ENCODE measurements at places on chromosomes 7 and 10. TPM values are rescaled to one million over a fixed set of nuclear protein-coding genes. Genes with fewer than 3 reads are reported as not detected.

SPDYE6 gene
- not detected for total RNA-seq

DNA sequence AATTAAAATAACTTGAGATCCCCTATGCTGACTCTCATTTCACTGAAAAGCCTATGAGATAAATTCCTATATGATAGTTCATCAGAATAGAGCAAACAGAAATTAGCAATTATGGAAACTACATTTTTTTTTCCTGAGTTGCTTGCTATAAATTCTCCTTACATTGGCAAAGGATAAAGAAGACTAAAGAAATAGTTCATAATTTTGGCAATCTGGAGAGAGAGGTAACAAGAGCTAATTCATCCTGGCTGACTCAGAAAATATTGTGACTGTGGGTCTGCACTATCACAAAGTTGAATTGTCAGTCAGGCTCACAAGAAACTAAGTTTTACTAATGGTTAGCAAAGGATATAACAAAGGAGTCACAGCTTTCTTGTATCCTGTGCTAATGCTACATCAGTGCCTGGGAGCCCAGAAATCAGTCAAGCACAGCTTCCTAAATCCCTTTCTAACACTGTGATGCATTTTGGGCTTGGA, 483.0 kb downstream of the MAGI2 start:
- DNase-seq = peak; percentile 4
- H3K27me3 ChIP-seq = no peaks in the 10 kb centered on the region
- peaks cover 3% of the 10 kb centered on the region for H3K4me1 ChIP-seq
- no peak overlapping the region for H3K27ac ChIP-seq
- H3K36me3 ChIP-seq = no peaks in the 10 kb centered on the region

DNA sequence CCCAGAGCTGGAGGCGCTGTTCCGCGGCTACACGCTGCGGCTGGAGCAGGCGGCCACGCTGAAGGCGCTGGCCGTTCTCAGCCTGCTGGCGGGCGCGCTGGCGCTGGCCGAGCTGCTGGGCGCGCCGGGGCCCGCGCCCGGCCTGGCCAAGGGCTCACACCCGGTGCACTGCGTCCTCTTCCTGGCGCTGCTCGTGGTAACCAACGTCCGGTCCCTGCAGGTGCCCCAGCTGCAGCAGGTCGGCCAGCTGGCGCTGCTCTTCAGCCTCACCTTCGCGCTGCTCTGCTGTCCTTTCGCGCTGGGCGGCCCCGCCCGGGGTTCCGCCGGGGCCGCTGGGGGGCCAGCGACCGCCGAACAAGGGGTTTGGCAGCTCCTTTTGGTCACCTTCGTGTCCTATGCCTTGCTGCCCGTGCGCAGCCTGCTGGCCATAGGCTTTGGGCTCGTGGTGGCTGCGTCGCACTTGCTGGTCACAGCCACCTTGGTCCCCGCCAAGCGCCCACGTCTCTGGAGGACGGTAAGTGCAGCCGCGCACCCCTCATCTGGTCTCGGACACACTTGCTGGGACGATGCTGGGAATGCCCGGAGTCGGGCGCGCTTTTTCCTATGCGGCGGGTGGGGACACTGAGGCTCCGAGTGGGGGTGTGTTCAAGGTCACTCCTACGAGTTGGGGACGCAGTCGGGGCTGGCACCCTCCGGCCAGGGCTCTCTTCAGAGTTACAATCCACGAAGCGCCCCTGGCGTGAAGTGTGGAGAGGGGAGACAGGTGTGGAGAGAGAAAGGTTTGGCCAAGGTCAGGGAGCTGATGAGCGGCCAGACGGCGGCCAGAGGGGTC, 717 bp downstream of the ADCY1 start:
- peaks cover 22% of the 10 kb centered on the region for H3K4me1 ChIP-seq
- peak; percentile 61 for DNase-seq
- H3K36me3 ChIP-seq = no peaks in the 10 kb centered on the region

DNA sequence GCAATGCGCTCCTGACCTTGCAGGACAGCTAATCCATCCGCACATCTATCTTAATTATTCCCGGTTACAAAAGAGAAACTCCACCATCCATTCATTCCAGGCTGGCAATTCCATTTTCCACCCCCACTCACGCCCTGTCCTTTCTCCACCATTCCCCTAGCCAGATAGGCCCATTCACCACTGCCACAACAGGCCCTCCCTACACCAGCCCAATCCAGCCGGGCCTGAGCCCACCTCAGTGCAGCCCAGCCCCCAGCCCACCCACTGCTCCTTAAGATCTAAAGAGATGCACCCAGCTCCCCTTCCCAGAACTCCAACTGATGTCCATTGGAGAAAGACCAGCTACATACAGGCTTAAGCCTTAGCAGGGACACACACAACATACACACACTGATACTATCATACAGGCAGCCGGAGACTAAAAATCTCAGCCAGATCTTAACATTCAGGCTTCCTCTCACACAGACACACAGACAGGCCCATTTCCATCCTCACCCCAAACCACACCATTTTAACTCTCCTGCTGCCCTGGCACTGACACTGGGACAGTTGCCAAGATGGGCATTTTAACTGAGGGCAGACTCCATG, 38.0 kb upstream of the PAX2 start:
- peaks cover 14% of the 10 kb centered on the region for H3K27me3 ChIP-seq
- H3K4me3 ChIP-seq = no peak overlapping the region
- no peak for DNase-seq
- no peaks in the 10 kb centered on the region for H3K36me3 ChIP-seq

GRCh38 chr10:12470719-12471118, 121.4 kb downstream of the CAMK1D start:
- H3K4me1 ChIP-seq = peaks cover 40% of the 10 kb centered on the region
- H3K27me3 ChIP-seq = peaks cover 2% of the 10 kb centered on the region
- no peak for DNase-seq
- no peak overlapping the region for H3K4me3 ChIP-seq

GRCh38 chr10:91665842-91666241, 33.0 kb upstream of the PPP1R3C start:
- H3K36me3 ChIP-seq = no peaks in the 10 kb centered on the region
- DNase-seq = no peak
- H3K27me3 ChIP-seq = no peaks in the 10 kb centered on the region
- H3K4me3 ChIP-seq = no peak overlapping the region
- H3K27ac ChIP-seq = no peak overlapping the region
- H3K4me1 ChIP-seq = no peaks in the 10 kb centered on the region

DNA sequence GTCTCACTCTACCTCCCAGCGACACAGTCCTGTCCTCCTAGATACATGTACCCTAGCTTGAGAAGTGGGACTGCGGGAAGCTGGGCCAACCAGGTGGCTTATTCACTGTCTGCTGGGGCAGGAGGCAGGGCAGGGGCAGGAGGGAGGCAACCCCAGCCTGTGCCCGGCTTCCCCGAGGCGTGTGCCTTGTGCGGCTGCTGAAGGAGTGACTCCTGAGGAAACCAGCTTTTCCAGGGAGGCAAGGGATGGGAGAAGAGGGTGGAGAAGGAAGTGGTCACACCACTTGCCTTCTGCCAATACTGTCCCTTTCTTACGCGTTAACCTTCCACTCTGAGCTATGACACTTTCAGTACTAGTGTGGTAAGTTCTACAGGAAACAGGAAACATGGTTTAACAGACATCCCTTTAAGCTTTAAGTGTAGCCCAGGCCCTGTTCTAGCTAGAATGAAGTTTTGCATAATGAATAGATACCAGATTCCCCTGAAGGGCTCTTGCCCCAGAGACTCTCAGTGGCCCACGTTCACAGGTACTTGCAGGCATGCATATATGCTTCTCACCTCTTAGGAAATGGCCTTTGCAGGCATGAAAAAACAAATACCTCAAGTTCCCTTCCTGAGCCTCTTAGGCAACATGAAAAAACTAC, 40.6 kb downstream of the SYPL1 start:
- H3K36me3 ChIP-seq = no peaks in the 10 kb centered on the region
- peaks cover 5% of the 10 kb centered on the region for H3K27me3 ChIP-seq
- peaks cover 53% of the 10 kb centered on the region for H3K4me1 ChIP-seq

GRCh38 chr7:130886438-130887135, 152.6 kb upstream of the KLF14 start:
- H3K36me3 ChIP-seq = peaks cover 3% of the 10 kb centered on the region
- DNase-seq = no peak
- peaks cover 5% of the 10 kb centered on the region for H3K27me3 ChIP-seq
- no peak overlapping the region for H3K4me3 ChIP-seq
- H3K4me1 ChIP-seq = peaks cover 23% of the 10 kb centered on the region

GRCh38 chr7:112571852-112572607, 91.2 kb downstream of the LSMEM1 start:
- H3K4me3 ChIP-seq = no peak overlapping the region
- no peaks in the 10 kb centered on the region for H3K4me1 ChIP-seq
- H3K27me3 ChIP-seq = peaks cover 3% of the 10 kb centered on the region
- no peak overlapping the region for H3K27ac ChIP-seq
- no peak for DNase-seq

DNA sequence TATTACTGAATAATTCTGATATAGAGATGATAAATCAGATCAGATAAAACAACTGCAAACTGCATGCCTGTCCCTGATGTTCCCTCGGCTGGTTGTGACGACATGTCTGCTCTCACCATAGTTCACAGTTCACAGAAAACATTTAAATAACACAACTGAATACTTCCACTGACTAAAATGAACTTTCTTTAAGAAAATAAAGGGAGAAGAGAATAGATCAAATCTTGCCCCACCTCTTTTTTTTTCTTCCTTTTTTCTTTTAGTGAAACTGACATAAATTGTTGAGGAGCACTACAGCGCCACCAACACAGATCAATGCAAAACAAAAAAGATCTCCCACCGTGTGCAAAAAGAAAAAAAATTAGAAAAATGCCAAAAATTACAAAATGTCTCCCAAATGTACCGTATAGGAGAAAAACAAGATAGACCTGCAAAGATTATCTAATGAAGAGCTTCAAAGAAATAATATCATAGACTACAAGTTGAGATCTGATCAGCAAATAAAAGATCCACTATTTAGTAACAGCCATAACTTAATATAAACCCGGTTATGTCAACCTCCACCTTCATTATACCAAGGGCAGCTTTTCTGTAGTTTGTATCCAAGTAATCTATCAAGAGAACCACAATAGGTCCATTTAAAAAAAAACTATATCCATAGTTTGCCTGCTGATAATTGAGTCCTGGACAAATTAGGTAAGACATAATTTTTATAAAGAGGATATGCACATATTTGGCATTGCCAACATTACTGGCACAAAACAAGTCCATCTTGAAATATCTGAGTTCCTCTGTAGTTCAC, 30.7 kb upstream of the EPC1 start:
- H3K4me1 ChIP-seq = peaks cover 2% of the 10 kb centered on the region
- H3K27ac ChIP-seq = no peak overlapping the region
- H3K4me3 ChIP-seq = no peak overlapping the region
- H3K27me3 ChIP-seq = no peaks in the 10 kb centered on the region
- DNase-seq = no peak

DNA sequence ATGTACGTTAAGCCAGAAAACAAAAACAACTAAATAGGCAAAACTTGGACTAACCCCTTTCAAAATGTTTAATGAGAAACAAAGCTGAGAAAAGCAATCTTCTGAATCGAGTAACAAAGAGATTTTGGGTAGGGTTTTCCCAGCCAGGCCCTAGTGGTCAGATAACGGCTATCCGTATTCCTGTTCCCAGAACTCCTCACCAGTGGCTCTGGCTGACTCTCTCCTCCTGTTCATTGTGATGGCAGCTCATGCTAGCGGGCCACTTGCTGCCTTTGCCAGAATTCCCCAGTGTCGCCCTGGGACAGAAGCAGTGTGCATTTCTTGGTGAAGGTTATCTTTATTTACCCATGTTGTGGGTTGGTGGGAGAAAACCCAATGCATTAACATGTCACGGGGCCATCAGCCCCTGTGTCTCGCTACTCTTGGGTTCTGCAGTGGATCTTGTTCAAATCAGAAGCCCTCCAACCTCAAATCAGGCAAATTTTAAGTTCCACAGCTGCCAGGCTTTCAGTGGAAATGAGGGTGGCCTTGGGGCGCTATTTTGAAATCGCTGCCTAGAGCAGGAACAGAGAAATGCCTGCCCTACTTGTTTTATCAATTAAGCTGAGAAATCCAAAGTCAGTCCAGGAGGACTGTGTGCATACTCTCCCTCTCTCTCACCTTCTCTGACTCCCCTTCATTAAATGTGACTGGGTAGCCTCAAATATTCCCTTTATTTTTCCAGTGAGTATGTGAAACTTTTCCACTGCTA, 164.5 kb upstream of the NPVF start:
- no peaks in the 10 kb centered on the region for H3K36me3 ChIP-seq
- no peak overlapping the region for H3K4me3 ChIP-seq
- H3K27me3 ChIP-seq = no peaks in the 10 kb centered on the region
- peaks cover 6% of the 10 kb centered on the region for H3K4me1 ChIP-seq
- DNase-seq = no peak

- H3K27me3 ChIP-seq = peaks cover 10% of the 10 kb centered on the region
- peaks cover 11% of the 10 kb centered on the region for H3K36me3 ChIP-seq
- H3K4me1 ChIP-seq = peaks cover 40% of the 10 kb centered on the region
Observed at GRCh38 chr10:6176691-6177231, 26.0 kb upstream of the PFKFB3 start.
